ENCODE measurements at places on chromosomes 5 and 9.

GRCh38 chr5:28216939-28217360 is 1178.6 kb upstream of the CDH9 start:
- DNase-seq: peak; percentile 0

- no peak for DNase-seq
Measured at GRCh38 chr5:132816554-132816953, 3.5 kb downstream of the SOWAHA start.

- DNase-seq: no peak
Measured at GRCh38 chr9:87707805-87708506, 18.0 kb upstream of the CTSL start.

- DNase-seq: no peak
Measured at GRCh38 chr9:6186691-6187090, 28.9 kb upstream of the IL33 start.

- DNase-seq: no peak
Measured at GRCh38 chr9:107079589-107079988, 203.5 kb upstream of the RAD23B start.

DNA sequence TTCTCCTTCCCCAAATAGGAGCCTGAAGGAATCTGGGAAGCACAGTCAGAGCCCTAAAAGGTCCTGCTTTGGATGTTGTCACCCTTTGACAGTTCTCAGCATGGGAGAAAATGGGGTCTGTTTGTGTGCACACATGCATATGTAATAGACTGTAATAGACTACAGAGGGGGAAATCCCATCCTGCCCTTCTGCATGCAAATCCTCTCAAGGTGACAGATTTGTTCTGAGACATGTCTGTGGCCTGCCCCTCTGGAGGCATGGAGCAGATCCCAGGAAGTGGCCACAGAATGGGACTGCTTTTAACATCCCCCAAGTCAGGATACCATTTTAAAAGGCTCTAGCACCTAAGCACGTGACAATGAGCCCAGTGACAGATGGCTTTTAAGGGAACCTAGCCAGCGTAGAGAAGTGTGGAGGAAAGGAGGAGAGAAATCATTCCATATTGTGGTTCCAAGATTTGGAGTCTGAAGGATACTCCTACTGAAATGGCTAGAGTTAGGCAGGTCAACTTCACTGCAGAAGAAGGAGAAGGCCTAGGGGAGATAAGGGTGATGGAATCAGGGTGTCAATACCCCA is 483.5 kb downstream of the SPOCK1 start:
- DNase-seq: no peak

- DNase-seq: no peak
Measured at GRCh38 chr5:131264451-131265099, 722 bp downstream of the CDC42SE2 start.

- no peak for DNase-seq
Measured at GRCh38 chr9:134800791-134801339, 79.7 kb upstream of the FCN2 start.

GRCh38 chr5:42321785-42322184 is 101.5 kb upstream of the GHR start:
- no peak for DNase-seq

DNA sequence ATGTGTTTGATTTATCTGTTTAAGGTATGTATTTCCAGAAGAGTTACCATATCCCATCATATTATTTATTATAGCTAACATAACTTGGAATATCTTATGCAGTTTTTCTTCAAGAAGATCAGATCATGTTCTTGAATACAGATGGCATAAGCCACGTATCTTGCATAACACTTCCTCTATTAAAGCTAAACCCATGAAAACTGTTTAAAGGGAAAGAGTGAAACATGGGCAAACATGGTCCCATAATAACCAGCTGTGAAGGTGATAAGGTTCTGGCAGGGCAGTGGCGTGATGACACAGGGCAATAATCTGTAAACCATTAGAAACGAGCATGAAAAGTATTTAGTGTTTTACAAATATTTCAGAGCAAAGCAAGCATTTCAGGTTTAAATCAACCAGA is 34.2 kb downstream of the EFNA5 start:
- no peak for DNase-seq

GRCh38 chr5:139132515-139132914 is 65.7 kb downstream of the SIL1 start:
- no peak for DNase-seq

DNA sequence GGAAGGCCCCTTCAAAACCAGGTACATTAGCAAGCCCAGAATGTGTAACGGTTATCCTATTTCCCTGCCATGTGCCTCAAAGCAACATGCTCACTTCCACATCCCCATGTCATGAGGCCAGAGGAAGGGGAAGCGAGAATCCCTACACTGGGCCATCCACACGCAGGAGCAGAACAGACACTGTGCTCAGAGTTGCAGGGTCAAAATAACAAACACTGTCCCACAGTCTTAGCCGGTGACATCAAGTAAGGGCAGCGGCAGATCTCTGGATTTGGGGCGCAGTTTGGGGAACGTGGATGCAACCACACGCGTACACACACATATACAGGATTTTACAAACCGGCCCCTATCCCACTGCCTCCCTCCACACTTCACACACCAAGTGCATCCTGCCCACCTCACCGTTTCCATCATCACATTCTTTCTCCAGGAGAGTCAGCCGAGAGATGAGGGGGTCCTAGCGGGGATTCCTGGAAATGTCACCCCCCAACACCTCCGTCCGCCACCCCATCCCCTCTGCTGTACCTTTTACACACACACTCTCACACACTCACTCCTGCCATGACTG is 776 bp downstream of the APBA1 start:
- no peak for DNase-seq

- DNase-seq: no peak
Measured at GRCh38 chr5:181008136-181008535, 19.5 kb downstream of the BTNL3 start.

DNA sequence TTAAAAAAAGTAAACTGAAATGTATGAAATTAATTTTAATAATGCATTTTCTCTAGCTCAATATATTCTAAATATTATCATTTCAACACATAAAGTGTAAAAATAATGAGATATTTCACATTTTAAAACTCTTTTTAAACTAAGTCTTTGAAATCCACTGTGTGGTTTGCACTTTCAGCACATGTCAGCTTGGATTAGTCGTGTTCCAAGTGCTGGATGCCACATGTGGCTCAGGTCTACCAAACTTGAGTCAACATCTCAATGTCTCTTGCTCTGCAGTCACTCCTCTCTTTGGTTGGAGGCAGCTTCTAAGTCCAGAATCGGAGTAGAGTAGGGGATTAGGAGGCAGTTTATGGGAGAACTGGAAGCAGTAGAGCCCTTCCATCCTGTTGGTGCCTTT is 173.7 kb upstream of the ANKRD55 start:
- DNase-seq: no peak
